ENCODE measurements at places on chromosomes 6 and 20. TPM values are rescaled to one million over a fixed set of nuclear protein-coding genes. Genes with fewer than 3 reads are reported as not detected.

GMPR gene
- total RNA-seq: 22.5 TPM

DEF6 gene
- total RNA-seq: 21.5 TPM

GRCh38 chr6:144349690-144350527 is 64.8 kb downstream of the UTRN start:
- DNase-seq: no peak

DNA sequence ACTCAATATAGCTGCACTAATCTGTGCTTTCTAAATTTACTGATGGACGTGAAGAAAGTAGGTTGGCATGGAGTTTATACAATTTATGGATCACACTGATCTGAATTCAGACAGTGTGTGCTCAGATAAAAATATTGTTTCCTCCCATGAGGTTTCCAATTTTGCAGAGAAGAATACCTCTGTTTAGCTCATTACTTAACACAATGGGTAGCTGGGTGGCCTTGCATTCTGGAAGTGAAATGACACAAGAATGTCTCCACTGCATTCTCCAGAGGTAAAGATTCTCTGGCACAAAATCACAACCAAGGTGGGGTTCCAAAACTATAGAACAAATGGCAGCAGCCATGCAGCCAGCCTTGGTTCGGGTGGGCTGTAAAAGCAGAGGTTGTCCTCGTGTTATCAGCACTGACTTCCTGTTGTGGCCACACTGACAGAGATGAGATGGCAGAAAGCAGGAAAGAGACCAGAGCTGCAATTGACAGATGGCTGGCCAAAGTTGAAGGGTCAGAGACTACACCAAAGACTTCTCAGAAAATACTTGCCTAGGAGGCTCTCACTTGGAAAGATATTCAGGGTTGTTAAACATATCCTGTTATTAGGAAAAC is 50.2 kb downstream of the HDAC2 start:
- no peak for DNase-seq

DNA sequence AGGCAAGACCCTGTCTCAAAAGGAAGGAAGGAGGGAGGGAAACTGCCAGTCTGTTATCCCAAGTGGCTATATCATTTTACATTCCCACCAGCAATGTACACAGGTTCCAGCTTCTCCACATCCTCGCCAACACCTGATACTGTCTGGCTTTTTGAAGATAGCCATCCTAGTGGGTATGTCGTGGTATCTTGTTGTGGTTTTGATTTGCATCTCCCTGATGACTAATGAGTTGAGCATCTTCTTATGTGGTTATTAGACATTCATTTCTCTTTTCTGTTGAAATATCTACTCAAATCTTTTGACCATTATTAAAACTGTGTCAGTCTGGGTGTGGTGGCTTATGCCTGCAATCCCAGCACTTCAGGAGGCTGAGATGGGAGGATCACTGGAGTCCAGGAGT is 47.9 kb upstream of the ARID1B start:
- DNase-seq: no peak

DNA sequence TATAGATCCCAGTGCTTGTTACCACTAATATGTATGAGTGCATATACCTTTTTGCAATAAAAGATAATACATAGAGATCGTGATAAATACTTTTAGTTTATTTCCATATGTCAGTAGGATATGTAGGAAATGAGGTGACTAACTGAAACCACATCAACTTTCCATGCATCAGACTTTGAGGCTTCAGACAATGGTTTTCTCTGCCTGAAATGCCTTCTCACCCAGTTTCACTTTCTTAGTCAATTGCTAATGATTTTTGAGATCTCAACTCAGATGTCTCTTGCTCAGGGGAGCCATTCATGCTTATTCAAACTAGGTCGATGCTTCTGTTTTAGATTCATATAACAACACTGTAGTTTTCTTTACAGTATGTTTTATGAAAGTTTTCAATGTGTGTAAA is 626.6 kb upstream of the ADGRB3 start:
- no peak for DNase-seq

DNA sequence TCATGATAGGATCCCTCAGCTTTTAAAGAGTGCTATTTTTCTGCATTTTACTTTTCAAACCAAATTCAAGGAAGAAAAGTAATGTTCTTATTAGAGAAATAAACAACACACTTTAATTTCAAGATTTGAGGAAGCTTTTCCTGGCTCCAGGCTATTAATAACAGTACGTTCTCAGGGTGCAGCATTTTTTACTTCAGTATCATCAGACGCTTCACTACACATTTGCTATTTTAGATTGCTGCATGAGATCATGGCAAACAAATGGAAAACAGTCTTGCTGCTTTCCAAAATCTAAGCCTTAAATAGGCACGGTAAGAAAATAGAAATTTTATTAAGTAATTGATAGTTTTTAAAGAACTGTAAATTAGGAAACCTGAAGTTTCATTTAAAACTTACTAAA is 253.6 kb upstream of the EXOC2 start:
- DNase-seq: no peak

DNA sequence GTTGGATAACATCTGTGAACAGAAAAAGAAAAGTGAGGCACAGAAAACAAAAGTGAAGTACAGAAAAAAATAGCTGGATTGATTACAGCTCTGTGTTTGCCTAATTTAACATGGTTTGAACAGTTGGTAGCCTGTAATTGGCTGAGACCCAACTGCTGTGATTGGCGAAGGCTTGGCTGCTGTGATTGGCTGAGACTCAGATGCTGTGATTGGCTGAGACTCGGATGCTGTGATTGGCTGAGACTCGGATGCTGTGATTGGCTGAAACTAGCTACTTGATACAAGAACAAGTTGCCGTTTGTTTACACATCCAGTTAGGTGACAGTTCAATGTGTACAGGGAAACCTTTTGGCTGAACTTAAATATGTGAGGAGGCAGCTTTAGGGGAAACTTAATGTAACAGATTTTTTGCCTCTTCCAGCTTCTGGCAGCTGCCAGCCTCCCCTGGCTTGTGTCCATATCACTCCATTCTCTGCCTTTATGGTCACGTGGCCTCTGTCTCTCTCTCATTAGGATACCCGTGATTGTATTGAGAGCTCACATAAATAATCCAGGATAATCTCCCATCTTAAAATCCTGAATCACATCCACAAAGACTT is 223.4 kb upstream of the FOXA2 start:
- DNase-seq: no peak

DNA sequence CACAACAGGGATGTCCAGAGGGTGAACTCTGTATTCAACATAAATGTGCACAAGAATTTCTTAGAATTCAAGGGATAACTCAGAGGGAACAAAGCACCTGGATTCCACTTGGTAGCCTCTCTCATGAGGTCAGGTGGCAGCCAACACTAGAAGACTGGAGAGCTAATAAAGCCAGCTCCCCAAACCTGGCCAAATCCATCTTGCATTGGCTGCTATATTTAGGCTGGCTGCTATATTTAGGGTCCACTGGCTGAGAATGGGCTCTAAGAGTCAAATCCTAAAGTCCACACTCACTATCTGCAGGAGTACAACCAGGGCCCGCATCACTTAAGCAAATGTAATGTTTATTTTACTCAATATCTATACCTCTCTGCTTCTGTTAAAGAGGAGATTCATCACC is 20.0 kb downstream of the TBC1D7 start:
- DNase-seq: no peak

DNA sequence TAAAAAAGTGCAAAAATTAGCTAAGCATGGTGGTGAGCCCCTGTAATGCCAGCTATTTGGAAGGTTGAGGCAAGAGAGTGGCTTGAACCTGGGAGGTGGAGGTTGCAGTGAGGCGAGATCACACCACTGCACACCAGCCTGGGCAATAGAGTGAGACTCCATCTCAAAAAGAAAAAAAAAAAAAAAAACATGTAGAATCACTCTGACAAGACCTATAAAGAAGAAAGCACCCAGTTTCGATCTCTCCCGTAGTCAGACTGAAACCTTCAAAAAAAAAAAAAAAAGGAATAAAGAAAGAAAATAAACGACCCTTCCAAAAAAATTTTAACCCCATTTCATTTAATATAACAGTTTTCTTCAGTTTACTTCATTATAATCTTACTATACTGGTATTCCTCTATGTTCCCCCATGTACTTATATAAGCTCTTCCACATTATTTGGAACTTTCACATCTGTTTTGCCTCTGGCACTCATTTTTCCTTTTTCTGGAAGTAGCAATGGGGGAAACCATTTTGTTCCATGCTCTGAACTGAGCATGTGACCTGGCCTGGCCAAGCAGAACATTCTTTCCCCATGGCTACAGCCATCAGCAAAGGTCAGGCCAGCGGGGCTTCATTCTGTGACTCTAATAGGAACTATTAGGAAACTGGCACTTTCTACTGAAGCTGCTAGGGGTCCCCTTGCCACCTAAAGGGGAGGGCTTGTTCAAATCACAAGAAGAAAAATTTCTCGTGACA is 9.6 kb downstream of the SLC18B1 start:
- no peak for DNase-seq

DNA sequence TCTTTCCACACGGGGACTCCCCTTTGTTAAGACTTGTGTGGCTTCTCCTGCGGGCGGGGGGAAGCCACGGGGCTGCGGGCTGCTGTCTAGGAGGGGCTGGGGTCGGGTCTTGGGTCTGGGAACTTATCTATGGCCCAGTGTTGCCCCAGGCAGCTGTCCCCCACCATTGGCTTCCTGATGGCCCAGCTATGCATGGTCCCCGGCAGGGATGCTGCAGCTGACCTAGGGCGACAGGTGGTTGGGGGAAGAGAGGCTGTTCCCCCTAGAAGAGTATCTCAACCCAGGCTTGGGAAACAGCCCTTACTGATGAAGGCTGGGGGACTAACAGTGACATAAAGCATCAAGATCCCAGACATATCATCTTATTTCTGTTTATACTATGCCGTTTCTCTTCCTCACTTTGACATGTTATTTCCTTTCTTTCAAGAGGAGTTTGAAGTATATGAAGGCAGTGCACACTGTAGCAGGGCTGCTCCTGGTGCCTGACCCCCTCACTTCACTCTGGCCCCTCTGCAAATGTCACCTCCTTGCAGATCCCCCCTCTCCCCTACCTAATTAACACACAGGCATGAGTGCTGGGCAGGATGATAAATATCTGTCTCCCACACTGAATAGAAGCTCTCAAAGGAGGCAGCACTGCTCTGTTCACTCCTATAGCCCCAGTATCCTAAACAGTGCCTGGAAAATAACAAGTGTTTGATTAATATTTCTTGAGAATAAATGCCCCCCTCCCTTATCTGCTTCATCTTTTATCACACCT is 87.0 kb downstream of the HIVEP2 start:
- no peak for DNase-seq

Measured in lower lobe of right lung (tissue), 2 donors.